Putamen (tissue), 1 donor: ENCODE measurements at places on chromosomes 5 and 9.

GRCh38 chr9:137977571-137978261 is 100.1 kb downstream of the CACNA1B start:
- DNase-seq, result no peak

GRCh38 chr5:35979715-35980114 is 11.5 kb downstream of the UGT3A1 start:
- no peak for DNase-seq

GRCh38 chr5:142913728-142914338 is 143.7 kb downstream of the ARHGAP26 start:
- no peak for DNase-seq

GRCh38 chr5:164345173-164345849 is 839.9 kb downstream of the MAT2B start:
- DNase-seq, result no peak

DNA sequence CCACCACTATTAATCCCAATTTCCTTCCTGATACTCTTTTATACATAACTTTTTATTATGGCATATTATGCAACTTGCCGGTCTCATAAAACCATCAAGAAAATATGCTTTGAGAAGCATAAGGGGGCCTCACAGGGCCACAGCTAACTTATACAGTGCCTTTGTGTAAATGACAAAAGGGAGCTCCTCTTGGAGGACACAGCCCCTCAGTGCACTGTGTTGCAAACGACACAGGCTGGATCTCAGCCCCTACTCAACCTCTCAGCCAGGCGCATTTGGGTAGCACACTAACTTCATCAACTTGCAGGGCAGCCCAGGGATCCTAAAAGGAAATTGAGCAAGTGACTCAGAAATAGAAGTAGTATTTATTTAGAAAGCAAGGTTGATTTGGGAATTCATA is 35.4 kb downstream of the RIGI start:
- DNase-seq, result no peak

DNA sequence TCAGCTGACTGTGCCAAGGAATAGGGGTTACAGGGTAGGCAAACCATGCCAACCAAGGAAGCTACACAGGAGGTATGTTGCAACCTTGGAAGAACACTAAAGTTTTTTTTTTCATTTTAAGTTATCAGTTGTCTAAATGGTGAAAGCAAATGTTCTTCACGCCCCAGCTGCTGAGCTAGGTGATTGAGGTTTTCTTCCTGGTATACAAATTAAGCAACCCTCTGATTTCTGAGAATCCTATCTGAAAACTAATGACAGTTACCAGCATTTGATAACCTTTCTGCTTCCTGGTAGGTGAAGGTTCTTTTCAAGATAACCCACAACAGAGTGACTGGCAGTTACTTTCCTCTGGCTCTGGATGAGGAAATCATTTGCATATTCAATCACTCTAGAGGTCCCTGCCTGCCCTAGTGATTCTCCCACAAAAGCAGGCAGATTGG is 194.9 kb downstream of the ATP10B start:
- DNase-seq, result no peak

- DNase-seq, result no peak
Measured at GRCh38 chr5:73763300-73764032, 137.5 kb downstream of the ARHGEF28 start.
